Epithelial cell of esophagus (primary cell): ENCODE measurements at places on chromosomes 5 and 9.
A peak's percentile ranks its signal among the peaks of the same experiment; 100 is the strongest.

GRCh38 chr9:35686222-35687203 is 3.2 kb downstream of the TPM2 start:
- DNase-seq = no peak

DNA sequence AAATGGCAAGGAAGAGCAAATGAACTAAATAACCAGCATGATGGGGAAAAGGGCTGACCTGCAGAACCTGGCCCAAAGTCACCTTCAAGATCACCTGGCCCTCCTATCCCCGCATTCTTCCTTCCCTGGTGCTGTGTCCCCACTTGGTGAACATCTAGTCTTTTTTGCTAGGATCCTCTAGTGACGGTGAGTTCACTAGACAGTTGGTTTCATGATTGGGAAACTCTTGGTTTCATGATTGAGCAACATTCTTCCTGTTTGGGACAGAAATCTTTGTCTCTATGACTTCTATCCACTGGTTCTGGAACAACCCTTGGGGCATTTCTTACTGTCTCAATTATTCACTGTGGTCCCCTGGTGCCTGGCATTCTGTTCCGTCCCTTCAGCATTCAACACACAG is 50.2 kb upstream of the DAB2IP start:
- peak; percentile 64 for DNase-seq

DNA sequence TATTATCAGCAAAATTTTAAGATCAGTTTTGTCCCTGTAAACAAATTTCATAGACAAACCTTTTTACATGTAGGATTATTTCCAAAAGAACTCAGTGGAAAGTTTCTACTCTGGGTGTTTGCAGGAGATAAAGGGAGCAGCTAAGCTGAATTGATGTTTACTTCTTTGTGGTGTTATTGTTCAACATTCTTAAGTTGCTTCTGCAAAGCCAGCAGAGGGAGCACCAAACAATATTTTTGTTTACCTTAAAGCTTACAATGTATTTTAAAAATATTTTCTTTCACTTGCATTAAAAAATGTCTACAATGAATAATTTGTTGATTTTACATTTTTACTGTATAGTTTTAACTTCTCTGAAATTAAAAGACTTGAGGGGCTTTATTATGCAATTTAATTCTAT is 135.4 kb downstream of the ATG10 start:
- peak; percentile 48 for DNase-seq

GRCh38 chr9:125150349-125151245 is 7.3 kb upstream of the SCAI start:
- peak; percentile 8 for DNase-seq

DNA sequence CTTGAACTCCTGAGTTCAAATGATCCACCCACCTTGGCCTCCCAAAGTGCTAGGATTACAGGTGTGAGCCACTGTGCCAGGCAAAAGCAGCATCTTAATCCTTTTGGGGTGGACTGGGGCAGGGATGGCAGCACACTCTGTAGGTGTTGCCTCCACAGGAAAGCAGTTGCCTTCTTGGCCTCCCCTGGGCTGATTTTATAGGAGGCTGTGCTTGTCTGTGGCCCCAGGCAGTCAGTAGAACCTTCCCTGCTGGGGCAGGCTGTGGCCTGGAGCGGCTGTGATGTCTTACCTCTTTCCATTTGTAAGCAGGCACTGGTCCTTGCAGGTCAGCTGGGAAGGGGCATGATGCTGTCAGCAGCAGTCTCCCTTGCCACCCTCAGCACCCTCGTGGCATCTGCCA is 49.8 kb downstream of the PRRC2B start:
- no peak for DNase-seq

DNA sequence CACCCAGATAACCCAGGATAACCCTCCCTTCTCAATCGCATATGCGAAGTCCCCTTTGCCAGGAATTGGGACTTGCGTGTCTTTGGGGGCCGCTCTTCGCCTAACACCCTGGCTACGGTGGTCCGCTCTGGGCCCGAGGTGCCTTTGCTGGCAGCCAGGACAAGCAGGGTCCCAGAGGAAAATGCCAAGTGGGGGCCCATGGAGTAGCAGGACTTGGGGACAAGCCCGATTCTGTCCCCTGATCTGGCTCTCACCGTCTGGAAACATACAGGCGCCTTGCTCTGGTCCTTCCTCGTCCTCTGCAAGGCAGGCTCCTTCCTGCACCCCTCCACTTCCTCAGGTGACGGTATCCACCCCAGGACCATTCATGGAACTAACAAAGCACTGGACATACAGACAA is 78.1 kb upstream of the UNC5A start:
- no peak for DNase-seq

DNA sequence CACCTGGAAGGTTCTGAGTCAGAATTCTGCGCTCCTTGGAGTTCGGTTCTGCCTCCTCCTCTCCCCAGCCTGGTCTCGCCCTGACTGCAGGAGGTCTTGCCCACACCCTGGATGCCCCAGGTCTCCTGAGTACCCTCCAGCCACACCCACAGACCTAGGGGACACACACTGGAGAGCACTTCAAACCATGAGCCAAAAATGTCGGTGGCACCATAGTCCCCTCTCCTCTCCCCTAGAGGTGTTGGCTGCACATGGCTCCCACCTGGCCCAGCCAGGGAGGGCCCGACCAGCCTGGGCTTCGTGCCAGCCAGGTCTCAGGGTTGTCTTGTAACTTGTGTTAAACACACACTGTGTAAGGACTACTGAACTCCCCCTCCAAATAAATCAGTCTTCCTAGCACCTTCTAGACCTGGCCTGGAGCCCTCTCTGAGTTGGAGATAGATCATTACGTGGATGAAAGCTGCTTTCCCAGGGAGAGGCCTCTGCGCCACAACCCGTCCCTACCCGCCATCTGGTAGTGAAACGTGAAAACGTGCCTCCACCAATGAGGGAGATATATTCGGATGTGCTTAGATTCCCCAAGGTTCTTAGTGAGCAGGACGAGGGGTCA is 49.9 kb upstream of the CTSL start:
- DNase-seq = no peak

- no peak for DNase-seq
Observed at GRCh38 chr5:168202996-168203395, 88.4 kb upstream of the WWC1 start.

- DNase-seq = peak; percentile 56
Observed at GRCh38 chr5:53779541-53779981, 219.1 kb downstream of the NDUFS4 start.

- DNase-seq = peak; percentile 43
Observed at GRCh38 chr5:69498384-69498783, 5.8 kb downstream of the OCLN start.

GRCh38 chr5:104635227-104635626 is 1072.6 kb upstream of the NUDT12 start:
- no peak for DNase-seq
